ENCODE measurements at places on chromosomes 5 and 9.

DNA sequence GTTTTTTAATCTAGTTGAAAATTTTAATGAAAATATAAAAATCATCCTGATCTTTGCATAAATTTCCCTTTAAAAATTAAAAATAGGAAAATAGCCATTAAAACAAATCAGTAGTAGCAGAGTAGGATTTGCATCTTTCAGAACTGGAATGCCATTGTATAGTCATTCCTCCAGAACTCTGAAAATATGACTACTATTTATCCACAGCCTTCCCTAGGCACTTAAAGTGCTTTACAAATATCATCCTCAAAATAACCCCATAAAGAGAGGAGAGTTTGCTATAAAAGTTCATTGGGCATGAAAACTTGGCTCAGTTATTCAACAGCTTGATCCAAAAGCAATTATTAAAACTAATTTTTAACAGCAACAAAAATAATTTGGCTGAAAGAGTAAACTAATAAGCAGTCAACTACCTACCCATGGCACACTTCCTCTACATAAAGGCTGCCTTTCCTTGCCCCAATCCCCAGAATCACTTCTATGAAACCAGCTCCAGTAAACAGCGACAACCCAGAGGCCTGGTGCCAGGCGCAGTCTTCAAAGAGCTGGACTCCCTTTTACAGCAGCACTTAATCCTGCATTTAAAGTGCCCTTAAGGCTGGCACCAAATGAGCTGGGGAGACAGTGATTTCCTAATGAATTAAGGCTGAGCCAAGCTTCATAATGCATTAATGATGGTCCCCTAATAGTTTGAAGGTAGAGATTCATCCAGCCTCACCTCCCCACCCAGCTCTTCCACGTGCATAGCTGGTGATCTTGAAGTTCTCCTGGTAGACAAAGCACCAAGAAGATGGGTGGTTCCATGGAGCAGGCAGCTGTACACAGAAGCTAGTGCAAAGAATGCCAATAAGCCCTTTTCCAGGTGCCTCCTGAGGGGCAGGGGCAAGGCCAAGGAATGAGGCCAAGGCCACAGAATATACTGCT lies 36.1 kb downstream of the LHFPL2 start:
- DNase-seq: no peak

DNA sequence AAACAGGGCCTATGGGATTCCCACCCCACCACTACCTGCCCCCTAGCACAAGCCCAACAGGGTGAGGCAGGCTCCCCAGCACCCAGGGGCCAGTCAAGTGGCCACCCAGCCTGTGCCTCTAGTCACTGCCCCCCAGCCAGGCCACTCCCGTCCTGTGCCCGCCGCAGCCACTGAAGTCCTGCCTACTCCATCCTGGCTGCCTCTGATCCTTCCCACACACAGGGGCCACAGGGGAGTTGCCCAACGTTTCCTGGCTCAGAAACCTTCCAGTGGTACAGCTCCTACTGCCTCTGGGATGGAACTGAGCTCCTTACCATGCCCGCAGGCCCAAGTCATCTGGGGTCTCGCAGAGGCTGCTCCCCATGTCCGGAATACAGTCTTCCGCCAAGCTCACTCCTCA lies 70.2 kb upstream of the STXBP1 start:
- DNase-seq: no peak

DNA sequence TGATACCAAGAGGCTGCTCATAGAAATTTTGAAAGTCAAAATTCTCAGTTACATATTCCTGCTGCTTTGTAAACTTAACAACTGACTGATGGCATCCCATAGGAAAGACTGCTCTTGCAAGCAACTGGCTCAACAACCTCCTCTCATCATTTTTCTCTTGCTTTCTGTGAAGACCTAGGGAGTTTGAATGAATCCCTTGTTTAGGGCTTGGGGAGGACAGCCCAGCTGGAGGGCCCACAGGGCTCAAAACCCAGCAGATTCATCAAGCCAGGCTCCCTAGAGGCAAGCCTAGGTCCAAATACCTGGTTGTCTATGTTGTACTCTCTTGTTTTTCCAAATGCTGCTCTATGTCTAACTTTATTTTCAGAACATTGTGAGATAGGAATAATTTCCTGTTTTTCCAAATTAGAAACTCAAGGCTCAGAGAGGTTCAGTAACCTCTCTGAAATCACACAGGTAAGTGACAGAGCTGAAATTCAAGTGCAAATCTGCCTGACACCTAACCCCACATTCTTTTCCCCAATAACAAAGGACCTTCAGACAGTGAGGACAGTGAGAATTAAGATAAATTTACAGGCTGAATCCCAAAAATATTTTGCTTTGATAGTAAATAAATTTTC lies 558.9 kb upstream of the KLF4 start:
- no peak for DNase-seq

- no peak for DNase-seq
These were observed 29.0 kb downstream of the RGS3 start for GRCh38 chr9:113492343-113493202.

DNA sequence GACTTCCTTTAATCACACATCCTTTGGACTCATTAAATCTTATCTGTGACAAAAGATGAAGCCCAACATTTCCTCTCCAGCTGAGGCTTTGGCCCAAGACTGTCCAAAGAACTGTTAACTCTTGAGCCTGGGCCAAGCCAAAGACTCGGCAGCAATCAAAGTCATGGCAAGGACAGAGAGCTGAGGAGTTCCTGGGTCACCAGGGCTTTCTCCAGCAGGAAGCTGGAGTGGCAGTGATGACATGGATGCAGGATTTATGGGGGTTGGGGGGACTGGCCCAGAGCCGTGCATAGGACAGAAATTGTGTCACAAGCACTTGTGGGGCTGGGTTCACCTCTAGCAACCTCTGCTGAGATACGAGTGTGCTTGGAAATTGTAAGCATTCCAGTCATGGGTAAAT lies 440.3 kb downstream of the PLK2 start:
- no peak for DNase-seq

DNA sequence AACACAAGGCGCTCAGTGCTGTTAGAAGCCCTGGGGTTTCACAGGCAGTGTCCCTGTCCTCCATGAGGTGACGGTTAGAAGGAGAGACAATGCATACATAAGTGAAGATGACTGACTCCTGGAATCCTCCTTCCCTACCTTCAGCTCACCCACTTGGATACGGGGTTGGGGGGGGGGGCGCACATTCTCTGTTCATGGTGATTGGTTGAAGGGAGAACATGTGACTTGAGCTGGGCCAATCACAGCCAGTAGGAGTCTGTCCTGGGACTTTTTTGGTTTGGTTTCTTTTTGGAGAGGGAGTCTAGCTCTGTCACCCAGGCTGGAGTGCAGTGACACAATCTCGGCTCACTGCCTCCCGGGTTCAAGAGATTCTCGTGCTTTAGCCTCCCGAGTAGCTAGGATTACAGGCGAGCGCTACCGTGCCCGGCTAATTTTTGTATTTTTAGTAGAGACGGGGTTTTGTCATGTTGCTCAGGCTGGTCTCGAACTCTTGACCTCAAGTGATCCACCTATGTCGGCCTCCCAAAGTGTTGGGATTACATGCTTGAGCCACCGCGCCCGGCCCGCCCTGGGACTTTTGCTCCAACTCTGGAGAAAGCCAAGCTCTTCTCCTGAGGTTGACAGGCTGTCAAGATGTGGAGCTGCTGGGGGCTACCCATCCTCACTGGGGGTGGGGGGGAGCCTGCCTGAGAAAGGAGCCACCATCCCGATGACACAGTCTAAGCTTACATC lies 30.8 kb downstream of the SH3PXD2B start:
- no peak for DNase-seq

- DNase-seq: no peak
These were observed 56.6 kb downstream of the ADAM19 start for GRCh38 chr5:157518963-157519362.

DNA sequence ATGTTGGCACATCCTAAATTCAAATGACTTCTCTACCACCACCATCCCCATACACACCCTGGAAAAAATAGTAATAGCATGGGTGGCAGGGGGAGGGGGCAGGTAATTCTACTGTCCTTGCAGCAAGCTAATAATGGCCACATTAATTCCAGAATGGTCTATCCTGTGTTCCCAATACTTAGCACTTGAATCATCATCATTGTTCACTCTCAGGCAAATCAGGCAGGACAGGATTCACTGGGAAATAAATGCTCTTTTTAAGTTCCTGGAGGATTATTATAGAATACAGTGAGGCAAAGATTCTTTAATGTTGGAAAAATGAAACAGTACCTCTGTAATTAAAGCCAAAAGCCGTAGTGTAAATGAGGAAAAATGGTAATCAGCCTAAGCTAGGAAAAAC lies 254.5 kb downstream of the ARRDC3 start:
- no peak for DNase-seq

- no peak for DNase-seq
These were observed 53.4 kb downstream of the SLC22A5 start for GRCh38 chr5:132422720-132423437.

DNA sequence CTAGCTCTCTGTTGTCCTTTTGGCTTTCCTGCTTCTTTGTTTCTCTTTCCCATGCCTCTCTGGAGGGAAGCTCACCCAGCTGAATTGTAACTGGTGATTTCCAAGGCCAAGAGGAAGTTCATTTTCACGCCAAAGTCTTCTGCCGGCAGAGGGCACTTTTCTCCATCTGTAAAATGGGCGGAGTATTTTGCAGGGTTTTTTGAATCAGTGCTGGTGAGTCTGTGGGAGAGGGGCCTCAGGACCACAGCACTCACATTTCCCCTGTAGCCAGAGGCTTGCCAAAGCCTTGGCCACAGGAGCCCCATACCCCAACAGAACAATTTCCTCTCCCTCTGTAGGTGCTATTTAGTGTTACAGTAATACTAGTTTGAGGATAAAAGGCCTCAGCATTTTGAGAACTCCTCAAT lies 42.3 kb upstream of the MATR3 start:
- no peak for DNase-seq

- no peak for DNase-seq
These were observed 375.7 kb upstream of the PRR16 start for GRCh38 chr5:120088412-120088811.

DNA sequence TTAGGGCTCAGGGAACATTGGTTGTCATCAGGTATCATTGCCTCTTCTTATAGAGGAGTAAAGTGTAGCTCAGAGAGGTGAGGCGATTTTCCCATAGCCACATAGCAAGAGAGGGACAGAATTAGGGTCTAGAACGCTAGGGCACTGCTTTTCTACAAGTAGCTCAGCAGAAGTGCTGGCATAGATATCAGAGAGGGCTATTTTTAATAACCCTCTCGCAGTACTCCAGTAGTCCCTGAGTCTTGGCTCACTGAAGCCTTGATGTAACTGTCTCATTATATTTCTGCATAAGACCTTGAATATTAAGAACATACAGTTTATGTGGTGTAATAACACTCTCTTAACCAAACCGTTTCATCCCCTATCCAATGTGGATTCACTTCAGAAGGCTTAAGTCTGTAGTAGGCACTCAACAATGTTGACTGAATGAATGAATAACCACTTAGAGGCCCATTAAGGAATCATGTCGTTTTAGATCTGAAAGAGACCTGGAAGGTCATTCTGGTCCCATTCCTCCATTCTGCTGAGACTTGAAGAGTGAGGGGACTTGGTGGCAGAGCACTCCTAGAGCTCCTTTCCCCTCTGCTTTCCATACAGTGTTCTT lies 4.7 kb upstream of the FRMPD1 start:
- DNase-seq: no peak

DNA sequence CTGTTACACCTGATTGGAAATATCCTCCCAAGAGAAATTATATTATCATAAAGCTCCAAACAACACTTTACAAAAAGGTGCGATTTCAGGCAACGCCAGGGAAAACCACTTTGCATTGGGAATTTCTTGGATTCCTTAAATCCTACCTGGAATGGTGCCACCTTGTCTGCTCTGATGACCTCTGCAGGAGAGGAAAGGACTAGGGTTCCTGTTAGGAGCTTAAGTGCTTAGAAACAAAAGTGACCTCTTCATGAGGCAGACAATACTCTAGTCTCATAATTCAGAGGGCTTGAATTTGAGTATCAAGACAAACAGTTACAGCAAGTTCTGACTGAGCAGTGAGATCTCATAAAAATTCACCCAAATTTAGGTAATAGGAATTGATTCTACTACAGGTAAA lies 33.9 kb upstream of the GLIS3 start:
- DNase-seq: no peak

GRCh38 chr9:129597355-129598088 lies 23.4 kb downstream of the C9orf50 start:
- no peak for DNase-seq

GRCh38 chr5:68818057-68818695 lies 275.6 kb upstream of the SLC30A5 start:
- DNase-seq: no peak

DNA sequence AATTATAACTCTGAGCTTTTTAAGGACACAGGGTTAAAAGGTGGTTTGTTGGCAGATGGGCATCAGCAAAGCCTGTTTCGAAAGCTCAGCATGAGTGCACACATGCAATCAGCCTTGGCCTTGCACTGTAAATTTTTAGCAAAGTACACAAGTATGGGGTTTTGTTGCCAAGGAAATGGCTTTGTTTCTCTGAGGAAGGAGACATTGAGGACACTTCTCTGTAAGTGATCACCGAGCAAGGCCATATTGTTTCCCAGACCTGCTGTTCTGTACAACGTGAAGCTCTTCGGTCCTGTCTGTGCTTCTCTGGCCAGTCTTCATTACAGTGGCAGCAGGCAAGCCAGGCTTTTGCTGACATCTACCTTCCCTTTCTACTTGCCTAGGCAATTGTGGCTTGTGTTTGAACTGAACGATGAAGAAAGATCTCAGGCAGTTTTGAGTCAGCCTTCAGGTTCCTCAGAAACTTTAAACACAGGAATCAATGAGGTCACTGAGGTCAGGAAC lies 27.9 kb upstream of the GLRX start:
- no peak for DNase-seq

- no peak for DNase-seq
These were observed 52.1 kb upstream of the EXOC3 start for GRCh38 chr5:390623-391491.

DNA sequence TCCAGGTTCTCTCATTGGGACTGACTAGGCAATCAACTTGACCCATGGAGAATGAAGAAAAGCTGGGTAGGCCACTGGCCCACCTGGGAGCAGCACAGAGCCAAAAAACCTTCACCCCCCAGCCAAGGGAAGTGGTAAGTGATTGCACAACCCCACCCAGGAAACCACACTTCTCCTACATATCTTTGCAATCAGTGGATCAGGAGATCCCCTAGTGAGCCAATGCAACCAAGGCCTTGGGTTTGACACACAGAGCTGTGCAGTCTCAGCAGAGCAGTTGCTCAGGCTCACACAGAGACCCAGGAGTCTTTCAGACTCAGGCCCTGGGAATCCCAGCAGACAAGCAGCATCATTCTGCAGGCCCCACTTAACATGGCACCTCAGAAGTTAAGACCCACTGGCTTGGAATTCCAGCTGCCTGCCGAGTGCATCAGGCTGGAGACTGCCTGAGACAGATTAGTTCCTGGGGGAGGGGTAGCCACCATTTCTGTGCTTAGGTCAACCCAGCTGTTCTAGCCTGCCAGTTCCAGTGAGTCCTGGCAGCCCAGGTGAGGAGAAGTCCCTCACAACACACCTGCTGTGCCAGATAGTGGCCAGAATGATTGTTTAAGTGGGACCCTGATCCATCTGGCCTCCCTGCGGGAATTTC lies 136.4 kb downstream of the SAXO1 start:
- DNase-seq: no peak

All from NCI-H1092 (cell line).